ENCODE measurements at places on chromosomes 1 and 21.

- peak; percentile 89 for DNase-seq
Observed at GRCh38 chr1:186212568-186213224, 162.4 kb downstream of the TPR start.

DNA sequence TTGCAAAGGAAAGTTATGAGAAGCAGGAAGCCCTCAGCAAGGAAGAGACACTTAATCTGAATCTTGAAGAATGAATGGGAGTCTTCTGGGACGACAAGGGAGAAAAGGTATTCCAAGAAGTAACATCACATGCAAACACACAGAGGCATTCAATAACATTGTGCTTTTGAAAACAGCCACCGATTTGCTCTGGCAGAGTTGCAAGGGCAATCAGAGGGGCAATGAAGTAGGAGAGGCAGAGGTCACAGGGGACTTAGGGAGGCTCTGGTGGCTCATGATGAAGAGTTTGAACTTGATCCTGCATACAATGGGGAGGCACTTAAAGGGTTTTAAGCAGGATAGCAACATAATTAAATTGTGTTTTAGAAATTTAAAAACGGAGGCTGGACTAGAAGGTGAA is 107.7 kb downstream of the DDX20 start:
- no peak for DNase-seq

- DNase-seq = no peak
Observed at GRCh38 chr21:44890338-44890931, 16.9 kb upstream of the PTTG1IP start.

DNA sequence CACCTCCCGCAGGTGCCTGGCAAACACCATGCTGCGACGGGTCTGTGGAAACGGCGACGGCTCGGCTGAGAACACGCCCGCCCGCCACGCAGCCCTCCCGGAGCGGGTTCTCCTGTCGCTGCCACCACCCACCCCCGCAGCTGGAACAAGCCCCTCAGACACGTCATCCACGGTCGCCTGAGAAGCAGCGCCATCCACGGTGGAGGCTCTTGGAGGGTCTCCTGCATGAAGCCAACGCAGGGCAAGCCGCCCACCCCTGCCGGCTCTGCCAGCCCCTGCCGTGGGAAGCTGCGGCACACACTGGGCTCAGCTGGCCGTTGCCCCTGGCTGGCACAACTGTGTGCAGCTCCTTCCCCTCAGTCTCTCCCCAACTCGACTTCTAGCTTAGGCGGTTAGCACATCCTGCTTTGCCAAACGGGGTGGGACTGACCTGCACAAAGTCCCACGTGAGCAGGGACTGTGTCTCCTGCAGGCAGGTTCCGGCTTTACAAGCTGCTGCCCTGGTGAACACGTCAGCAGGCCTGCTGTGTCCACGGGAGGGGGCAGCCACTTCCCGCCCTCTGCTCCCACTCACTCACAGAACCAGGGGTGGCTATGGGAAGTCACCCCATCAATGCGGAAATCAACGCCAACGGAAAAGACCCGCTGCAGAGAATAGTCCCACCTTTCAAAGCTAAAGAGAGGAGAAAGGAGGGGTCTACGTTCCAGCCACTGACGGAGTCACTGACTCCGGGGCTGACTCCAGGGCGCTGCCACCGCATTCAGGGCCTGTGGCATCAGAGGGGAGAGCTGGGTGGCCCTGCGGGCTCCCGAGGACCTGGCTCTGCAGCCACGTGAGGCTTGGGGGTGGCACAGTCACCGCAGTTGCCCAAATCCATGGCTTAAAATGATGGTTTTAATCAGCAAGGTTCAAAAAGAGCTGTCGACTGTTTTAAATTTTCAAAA is 10.3 kb downstream of the POFUT2 start:
- DNase-seq = no peak

- DNase-seq = no peak
Observed at GRCh38 chr1:66642992-66643391, 109.0 kb downstream of the SGIP1 start.

GRCh38 chr1:181126871-181127587 is 38.5 kb downstream of the IER5 start:
- DNase-seq = no peak

DNA sequence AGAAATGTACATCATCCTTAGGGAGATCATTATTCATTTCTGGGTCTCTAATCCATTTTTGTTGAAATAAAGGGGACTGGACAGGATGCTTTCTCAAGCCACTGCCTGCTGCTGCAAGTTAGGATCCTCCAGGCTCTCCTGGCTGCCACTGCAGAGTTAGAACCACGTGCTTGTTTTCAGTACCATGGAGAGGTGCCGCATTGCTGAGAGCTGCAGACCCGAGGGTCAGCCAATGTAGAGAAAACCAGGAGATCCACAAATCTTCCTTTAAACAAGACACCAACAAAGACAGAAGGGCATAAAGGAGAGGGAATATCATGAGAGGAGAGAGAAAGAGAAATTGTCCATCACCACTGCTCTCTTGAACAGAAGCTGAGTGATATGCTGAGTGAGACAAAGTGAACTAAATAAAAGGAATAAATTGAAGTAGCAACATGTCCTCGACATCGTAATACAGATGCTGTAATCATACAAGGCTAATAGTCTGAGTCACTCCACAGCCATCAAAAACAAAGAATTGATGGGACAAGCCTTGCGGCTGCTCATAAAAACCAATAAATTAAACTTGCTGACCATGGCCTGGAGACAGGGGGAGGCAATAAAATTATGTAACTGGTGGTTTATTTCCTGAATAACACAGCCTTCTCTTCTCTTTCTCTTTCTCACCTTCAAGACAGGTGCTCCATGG is 255.7 kb downstream of the OMA1 start:
- DNase-seq = peak; percentile 43

GRCh38 chr1:169925505-169926482 is 32.1 kb upstream of the SCYL3 start:
- DNase-seq = peak; percentile 60

- no peak for DNase-seq
Observed at GRCh38 chr1:6294080-6294889, 33.4 kb upstream of the GPR153 start.

DNA sequence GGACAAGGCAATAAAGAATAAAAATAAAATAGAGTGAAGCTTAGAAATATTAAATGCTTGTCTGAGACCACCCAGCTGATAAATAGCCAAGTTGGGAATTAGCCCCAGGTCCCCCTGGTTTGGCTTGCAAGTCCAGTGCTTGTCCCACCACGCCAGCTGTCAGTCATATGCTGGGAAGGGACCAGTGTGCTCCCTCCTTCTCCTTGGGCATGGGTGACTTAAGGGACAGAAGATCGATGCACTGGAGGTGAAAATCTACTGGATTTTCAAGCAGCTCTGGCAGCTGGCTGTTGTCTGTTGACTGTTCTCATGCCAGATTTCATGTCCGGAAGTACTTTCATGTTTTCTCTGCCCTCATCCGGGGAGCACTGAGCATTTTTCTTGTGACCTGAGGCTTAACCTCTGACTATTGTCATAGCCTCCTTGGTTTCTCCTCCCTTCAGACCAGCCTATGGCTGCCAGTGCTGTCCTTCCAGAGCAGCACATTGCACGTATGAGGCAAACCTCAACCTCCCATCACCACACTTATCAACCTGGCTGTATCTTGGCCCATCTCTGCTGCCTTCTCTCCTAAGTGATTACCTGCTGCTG is 12.4 kb downstream of the LMOD1 start:
- DNase-seq = no peak

DNA sequence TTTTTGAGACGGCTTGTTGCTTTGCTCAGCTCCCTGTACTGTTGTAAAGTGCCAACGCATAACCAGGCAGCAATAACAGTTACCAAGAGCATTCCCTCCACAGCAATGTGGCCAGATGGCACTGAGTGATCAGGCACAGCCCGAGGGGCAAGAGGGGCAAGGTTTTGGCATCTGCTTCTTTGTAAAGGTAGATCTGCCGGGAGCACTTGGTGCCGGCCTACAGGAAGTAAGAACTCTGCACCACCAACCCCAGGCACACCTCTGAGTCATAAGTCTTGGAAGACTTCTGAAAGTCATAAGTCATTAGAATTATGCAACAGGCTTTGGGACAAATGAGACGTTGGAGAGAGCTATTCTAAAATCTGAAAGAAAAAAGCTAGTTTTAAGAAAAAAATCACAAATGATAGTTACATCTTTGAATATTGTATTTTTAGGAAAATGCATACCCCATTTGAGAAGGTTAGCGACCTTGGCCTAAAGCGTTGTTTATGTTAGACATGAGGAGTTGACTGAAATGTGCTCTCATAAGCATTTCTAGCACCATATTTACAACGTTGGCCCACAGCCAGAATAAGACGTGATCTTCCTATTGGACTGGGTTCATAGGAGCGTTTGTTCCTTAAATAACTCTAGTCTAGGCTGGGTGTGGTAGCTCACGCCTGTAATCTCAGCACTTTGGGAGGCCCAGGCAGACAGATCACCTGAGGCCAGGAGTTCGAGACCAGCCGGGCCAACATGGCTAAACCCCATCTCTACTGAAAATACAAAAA is 37.7 kb upstream of the MAP10 start:
- DNase-seq = peak; percentile 55

- DNase-seq = no peak
Observed at GRCh38 chr1:3015269-3015635, 6.0 kb upstream of the ACTRT2 start.

- no peak for DNase-seq
Observed at GRCh38 chr1:234758851-234759250, 148.9 kb upstream of the IRF2BP2 start.

DNA sequence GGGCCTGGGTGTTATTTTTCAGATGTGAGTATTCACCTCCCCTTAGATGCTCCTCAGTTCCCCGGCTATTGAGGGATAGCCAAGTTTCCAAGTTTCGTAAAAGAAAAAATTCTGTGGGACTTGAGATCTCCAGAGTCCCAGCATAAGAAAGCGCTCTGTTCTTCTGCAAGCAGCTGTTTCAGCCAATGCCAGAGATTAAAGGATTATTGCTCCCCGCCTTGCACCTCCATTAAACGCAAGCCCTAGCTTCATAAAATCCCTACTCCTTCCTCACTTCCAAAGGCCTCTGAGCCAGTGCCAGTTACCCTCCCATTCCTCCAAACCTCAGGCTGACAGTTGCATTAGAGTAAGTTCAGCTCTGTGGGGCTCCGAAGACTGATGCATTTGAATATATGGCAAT is 56.4 kb downstream of the CHIA start:
- DNase-seq = no peak

DNA sequence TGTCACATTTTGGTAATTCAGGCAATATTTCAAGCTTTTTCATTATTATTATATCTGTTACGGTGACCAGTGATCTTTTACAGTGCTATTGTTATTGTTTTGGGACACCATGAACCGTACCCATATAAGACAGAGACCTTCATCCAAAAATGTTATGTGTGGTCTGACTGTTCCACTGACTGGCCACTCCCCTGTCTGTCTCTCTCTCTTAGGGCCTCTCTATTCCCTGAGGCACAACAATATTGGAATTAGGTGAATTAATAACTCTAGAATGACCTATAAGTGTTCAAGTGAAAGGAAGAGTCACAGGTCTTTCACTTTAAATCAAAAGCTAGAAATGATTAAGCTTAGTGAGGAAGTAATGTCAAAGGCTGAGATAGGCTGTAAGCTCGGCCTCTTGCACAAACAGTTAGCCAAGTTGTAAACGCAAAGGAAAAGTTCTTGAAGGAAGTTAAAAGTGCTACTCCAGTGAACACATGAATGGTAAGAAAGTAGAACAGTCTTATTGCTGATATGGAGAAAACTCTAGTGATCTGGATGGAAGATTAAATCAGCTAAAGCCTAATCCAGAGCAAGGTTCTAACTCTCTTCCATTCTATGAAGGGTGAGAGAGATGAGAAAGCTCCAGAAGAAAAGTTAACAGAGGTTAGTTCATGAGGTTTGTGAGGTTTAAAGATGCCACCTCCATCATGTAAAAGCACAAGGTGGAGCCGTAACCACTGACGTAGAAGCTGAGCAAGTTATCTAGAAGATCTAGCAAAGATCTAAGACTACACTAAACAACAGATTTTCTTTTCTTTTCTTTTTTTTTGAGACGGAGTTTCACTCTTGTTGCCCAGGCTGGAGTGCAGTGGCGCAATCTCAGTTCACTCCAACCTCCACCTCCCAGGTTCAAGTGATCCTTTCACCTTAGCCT is 19.7 kb upstream of the DIPK1A start:
- no peak for DNase-seq

DNA sequence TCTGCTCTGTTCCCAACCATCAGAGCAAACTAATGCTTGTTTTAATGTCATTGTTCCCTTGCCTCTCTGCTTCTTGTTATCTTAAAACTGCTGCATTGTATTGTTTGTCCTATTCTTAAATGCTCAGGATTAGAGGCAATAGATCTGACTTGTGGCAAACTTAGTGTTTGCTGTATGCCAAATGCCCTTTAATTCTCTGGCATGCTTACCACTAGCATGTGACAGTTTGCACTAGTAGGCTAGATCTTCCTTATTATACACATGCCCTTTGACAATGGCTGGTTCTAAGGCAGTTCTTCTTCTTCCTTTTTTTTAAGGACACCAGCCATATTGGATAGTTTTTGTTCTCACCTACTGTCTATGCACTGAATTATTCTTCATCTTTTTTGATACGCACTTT is 30.1 kb downstream of the PALMD start:
- DNase-seq = no peak

DNA sequence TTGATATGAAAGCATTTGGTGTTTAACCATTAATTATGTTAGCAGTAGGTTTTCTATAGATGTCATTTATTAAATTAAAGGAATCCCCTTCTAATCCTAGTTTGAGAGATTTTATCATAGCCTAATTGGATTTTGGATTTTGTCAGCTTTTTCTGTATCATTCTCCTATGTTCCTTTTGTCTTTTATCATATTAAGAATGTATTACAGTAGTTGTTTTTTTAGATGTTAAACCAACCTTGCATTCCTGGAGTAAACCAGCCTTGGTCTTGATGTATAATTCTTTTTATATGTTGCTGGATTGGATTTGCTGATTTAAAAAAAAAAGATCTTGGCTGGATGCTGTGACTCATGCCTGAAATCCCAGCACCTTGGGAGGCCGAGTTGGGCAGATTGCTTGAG is 5.6 kb downstream of the SETDB1 start:
- peak; percentile 57 for DNase-seq

GRCh38 chr1:61436016-61436415 is 288.9 kb downstream of the TM2D1 start:
- DNase-seq = peak; percentile 7

DNA sequence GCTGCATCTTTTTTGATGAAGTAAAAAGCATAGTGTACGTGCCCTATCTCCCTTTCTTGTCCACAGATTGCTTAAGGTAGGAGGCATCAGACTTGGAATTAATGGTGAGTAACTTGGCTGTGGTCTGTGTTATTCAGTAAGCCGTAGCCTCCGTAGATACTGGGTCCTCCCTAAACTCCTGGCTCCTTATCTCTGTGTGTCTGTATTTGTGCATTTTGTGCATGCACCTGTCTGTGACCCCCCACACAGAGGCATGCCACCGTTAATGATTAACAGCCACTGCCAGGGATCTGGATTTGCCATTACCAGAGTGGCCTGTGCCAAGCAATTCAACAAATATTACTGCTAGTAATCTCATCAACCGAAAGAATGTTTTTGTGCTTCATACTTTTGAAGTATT is 31.9 kb downstream of the MAP3K21 start:
- DNase-seq = no peak

- DNase-seq = no peak
Observed at GRCh38 chr1:19096036-19096833, 113.8 kb downstream of the UBR4 start.
